ENCODE measurements at places on chromosomes 6 and 20.

GRCh38 chr6:151180330-151181048, 59.3 kb upstream of the AKAP12 start:
- DNase-seq: no peak

- DNase-seq: peak; percentile 62
Observed at GRCh38 chr6:130365166-130366106, at the start of gene TMEM200A. Gene TMEM200A, plus strand, starts transcription at chr6:130366017. Its CDS starts 74,406 bp downstream, at chr6:130440423.

- DNase-seq: peak; percentile 55
Observed at GRCh38 chr6:11094411-11094851, 797 bp downstream of the SMIM13 start.

GRCh38 chr6:56335726-56336125, 88.3 kb upstream of the COL21A1 start:
- peak; percentile 94 for DNase-seq

DNA sequence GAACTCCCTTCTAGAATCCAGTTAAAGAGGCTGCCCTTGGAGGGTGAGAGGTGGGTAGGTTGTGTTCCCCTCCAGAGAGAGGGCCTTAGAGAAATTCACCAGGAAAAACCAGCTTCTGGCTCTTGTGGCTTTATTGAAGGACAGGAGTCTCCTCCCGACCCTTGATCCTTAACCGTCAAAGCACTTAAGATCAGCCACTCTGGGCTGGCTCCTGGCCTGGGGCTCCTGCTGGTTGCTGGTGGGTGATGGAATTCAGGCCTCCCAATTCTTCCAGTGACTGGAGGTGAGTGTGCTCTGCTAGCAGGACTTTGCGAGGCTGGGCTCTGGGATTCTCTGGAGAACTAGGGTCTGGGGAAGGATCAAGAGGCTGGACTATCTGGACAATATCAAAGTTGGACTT, 75.6 kb upstream of the LGSN start:
- no peak for DNase-seq

GRCh38 chr20:38061109-38061508, 27.6 kb downstream of the RPRD1B start:
- DNase-seq: no peak

GRCh38 chr20:63941282-63942081, 14.7 kb downstream of the UCKL1 start:
- peak; percentile 49 for DNase-seq

DNA sequence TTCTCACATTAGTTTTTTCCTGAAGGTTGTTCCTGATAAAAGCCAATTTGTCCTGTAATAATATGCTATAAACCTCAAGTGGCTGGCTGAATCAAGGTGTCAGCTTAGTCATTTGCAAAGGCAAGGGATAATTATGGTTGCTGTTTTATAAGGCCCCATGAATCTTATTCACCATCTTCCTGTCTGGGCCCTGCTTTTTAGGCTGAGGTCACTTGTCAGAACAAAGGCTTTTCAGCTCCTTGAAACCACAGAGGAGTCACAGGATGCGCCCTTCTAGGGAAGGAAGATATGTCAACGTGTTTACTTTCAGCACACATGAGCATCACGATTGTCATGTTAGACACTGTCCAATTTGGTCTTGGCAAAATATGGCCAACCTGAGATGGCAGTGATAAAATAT, 64.8 kb upstream of the NAA20 start:
- no peak for DNase-seq

GRCh38 chr20:60752741-60753420, 499.2 kb upstream of the CDH4 start:
- DNase-seq: no peak

DNA sequence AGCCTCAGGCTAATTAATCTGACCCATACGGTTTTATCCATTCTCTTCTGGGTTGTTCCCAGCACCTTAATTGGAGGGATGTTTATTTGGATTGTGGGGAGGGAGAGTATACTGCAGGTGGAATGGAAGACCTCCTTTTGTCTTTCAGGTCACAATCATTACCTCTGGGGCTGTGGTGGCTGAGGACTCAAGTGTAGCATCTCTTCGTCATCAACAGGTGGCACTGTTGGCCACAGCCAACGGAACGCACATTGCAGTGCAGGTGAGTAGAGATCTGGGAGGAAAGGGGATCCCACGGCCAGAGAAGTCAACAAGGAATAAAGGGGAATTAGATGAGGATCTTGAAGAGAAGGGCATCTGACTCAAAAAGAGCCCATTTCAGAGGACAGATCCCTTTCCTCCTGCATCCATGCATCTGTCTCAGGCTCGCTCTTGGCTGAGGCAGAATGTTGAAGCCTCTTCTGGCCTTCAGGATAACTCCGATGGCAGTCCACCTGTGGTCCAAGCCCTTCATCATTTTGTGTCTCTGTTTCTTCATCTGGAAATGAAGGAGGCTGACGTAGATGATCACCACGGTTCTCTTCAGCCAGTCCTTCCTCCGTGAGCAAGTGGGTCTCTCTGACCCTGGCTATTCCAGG, 3.2 kb upstream of the DEF6 start:
- DNase-seq: peak; percentile 30

- DNase-seq: peak; percentile 73
Observed at GRCh38 chr6:45265246-45265645, 62.9 kb upstream of the RUNX2 start.

GRCh38 chr6:121828146-121828886, 392.9 kb downstream of the GJA1 start:
- no peak for DNase-seq

GRCh38 chr20:15045246-15045645, 707.8 kb upstream of the FLRT3 start:
- peak; percentile 95 for DNase-seq

All from amniotic epithelial cell (primary cell).